Epithelial cell of umbilical artery (primary cell): ENCODE measurements at places on chromosomes 7 and 10. TPM values are rescaled to one million over a fixed set of nuclear protein-coding genes. Genes with fewer than 3 reads are reported as not detected.

Gene NUPR2
- total RNA-seq: not detected in 2 replicates

Gene LRGUK
- under 0.01 and 0.76 TPM in 2 replicates for total RNA-seq

Gene CALML5
- total RNA-seq: not detected in 2 replicates

Gene FRMD4A
- 35.9 and 107 TPM in 2 replicates for total RNA-seq

Gene NPVF
- total RNA-seq: not detected in 2 replicates

Gene PDE6C
- total RNA-seq: not detected in 2 replicates

Gene ARID5B
- total RNA-seq: 1.3 and 8.1 TPM in 2 replicates

Gene STEAP1B
- 51.3 and 124 TPM in 2 replicates for total RNA-seq
